G401 (cell line): ENCODE measurements at places on chromosomes 11 and 22. TPM values are rescaled to one million over a fixed set of nuclear protein-coding genes. Genes with fewer than 3 reads are reported as not detected.

The MRPL11 gene
- total RNA-seq = 129 and 148 TPM in 2 replicates

The TMPRSS5 gene
- total RNA-seq = not detected in 2 replicates

- no peak for DNase-seq
These were observed 4.9 kb downstream of the TBRG1 start for GRCh38 chr11:124627546-124627945.

DNA sequence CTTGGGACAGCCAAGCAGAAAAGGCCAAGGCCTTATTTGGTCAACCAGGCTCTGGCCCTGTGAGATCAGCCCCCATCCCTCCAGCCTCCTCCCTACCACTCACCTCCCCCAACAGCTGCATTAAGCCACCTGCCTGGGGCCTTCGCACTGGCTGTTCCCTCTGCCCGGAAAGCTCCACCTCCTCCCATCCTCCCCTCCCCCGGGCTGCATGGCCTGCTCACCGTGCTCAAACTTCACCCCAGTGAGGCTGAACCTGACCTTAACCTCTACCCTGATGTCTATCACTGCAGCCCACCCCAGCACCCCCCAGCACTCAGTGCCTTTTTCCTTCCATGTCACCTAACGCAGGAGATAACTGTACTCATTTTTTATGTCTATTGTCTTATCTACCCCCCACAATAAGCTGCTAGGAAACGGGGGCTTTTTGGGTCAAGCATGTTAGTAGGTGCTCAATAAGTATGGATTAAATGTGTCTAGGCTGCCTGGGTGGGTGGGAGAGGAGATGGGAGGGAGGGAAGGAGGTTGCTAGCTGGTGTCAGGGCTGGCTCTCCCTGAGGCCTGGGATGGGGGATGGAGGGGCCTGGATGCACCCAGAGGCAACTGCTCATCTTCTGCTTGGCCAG is 912 bp downstream of the PTPRCAP start:
- DNase-seq = no peak

- DNase-seq = no peak
These were observed 7.0 kb upstream of the SLC22A25 start for GRCh38 chr11:63250162-63251050.

DNA sequence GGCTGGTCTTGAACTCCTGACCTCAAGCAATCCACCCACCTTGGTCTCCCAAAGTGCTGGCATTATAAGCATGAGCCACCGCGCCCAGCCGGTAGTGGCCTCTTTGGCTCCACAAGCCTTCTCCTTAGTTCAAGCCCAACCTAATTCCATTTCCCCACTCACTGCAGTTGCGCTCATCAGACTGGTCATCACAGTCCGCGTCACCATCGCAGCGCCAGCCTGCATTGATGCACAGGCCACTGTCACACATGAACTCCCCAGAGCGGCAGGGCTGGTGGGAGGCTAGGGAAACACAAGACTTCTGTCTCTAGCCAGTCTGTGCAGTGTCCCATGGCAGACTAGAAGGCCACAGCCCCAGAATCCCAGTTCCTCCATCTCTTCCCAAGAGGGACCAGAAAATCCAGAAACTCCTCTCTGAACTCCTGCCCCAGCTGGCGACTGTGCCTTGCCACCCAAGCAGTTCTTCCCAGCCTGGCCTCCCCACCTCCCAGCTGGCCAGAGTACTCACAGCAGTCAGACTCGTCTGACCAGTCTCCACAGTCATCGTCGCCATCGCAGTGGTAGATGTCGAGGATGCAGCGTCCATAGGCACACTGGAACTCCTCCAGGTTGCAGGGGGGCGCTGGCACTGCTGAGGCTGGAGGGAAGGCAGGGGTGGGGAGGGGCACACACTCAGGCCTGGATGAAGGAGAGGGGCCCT is 19.8 kb downstream of the LRP4 start:
- no peak for DNase-seq

GRCh38 chr11:126658306-126659056 is 303.0 kb downstream of the ST3GAL4 start:
- DNase-seq = no peak

DNA sequence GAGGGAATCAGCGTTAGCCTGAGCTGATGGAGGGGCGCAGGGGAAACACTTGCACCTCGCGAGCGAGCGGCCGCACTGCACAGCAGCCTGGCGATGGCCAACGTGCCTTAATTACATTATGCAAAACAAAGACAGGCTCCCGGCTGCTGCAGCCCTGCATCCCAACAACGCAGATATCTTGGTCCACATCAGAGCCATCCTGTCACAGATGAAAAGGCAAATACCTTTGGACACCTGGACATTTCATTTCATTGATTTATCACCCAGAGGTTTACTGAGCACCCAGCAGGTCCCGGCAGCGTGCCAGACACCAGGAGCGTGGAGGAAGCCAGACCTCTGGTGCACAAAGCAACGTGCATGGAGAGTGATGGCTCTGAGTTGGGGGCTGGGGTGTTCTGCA is 843.0 kb downstream of the TBC1D22A start:
- DNase-seq = no peak

- no peak for DNase-seq
These were observed 35.9 kb downstream of the RPL3 start for GRCh38 chr22:39283322-39284141.

DNA sequence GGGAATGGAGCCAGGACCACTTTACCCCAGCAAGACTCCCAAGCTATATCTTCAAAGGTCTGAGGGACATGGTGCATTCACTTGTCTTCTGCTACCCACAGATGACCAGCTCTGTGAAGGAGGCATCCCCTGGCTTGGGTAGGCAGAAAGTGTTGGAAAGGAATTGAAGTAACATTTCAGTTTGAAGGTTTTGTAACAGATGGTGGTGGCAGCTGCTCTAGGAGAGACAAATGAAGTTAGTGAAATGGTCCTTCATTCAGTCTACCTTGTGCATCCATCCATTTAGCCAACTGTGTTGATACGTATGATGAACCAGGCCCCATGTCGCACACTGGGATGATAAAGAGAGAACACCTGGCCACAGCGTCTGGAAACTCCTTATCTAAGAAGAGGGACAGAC is 140.5 kb downstream of the COMMD9 start:
- DNase-seq = peak; percentile 71

DNA sequence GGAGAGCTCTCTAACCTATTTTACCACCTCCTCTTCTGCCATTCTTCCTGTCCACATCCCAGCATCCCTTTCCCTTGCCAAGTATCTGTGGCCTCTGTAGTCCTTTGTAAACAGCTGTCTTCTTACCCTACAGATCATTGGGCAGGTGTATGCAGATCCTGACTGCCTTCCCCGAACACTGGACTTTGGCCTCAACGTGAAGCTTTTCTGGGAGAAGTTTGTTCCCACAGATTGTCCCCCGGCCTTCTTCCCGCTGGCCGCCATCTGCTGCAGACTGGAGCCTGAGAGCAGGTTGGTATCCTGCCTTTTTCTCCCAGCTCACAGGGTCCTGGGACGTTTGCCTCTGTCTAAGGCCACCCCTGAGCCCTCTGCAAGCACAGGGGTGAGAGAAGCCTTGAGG is 17.3 kb downstream of the PIK3IP1 start:
- DNase-seq = peak; percentile 34

GRCh38 chr11:36818410-36818809 is 220.4 kb upstream of the RAG2 start:
- DNase-seq = no peak

- DNase-seq = no peak
These were observed 585.2 kb downstream of the BRD1 start for GRCh38 chr22:49242480-49242879.

- DNase-seq = no peak
These were observed 42.5 kb downstream of the SNX19 start for GRCh38 chr11:130873761-130874160.

DNA sequence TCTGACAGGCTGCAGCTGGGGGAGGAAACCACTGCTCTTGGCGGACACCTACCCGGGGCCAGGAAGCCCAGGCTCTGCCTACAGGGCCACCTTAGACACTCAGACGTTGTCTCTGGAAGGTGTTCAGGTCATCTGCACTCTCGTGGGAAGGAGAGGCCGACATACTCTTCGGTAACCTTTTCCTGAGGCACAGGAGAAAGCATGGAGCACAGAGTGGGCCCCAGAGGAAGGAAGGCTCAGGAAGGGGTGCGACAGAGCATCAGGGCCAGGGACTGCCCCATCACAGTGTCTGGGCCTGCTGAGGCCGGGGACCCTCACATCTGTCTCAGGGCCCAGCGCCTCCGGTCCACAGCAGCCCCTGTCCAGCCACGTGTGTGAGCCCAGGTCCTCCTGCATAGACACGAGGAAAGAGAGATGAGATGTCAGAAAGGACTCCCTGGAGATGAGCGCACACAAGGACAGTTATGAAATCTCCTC is 18.2 kb upstream of the TUB start:
- DNase-seq = no peak

GRCh38 chr22:29782061-29782845 is 15.1 kb downstream of the UQCR10 start:
- peak; percentile 74 for DNase-seq

DNA sequence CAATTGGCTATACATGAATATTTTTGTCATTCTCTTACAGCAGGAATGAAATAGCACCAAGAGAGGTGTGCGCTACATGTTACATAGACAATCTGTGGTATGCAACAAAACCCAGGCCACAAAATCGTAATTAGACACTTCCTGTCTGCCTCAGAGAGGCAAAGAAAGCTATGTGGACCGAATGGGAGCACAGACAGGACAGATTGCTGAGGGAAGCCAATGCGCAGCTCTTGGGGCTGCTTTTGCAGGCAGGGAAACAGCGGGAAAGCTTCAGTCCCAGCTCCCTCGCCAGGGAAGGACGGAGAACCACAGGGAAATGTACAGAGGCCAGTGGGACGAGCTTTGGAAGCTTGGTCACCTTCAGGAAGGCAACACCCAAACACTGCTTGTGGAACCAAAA is 40.9 kb downstream of the SERPINH1 start:
- no peak for DNase-seq

- no peak for DNase-seq
These were observed 54.2 kb upstream of the AMPD3 start for GRCh38 chr11:10400856-10401255.

GRCh38 chr11:102283116-102283485 is 34.2 kb upstream of the BIRC3 start:
- DNase-seq = no peak
